Eye (tissue), 1 donor: ENCODE measurements at places on chromosomes 5 and 9.

DNA sequence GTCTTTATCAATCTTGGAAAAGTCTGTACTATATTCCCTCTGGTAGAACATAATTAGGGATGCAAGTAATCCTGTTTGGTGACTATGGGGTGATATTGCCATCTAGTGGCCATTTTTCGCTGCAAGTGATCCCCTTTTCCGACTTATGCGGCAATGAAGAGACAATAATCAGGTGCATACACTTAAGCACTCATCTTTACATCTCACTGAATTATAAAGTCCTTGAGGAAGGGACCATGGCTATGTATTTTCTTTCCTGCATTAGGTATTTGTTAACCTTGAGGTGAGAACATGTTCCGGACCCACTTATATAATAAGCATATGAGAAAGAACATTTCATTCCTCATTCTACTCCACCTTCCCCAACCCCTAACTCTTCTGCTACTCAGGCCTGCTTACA is 19.6 kb upstream of the LIX1 start:
- DNase-seq: peak; percentile 95

- DNase-seq: peak; percentile 9
These were observed 6.9 kb upstream of the RIC1 start for GRCh38 chr9:5622016-5622415.

DNA sequence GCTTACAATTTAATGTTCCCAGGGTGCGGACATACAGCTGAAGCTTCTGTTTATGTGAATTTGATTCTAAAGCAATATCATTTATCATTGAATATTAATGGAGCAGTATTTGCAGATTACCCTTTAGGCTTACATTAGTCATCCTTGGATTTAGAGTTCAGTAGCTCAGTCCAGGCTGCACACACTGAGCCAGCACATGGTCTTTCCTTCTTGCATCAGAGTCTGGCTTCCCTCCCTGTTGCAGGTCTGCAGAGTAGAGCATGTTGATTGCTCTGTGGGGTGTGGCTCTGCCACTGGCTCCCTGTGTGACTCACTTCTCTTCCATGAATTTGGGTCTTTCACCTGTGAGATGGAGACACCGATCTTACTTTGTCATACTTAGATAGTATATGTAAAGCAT is 36.8 kb downstream of the NSG2 start:
- DNase-seq: no peak

- no peak for DNase-seq
These were observed 271.8 kb downstream of the FANCC start for GRCh38 chr9:95045751-95046150.
